SK-N-SH (cell line): ENCODE measurements at places on chromosomes 6 and 20. TPM values are rescaled to one million over a fixed set of nuclear protein-coding genes. Genes with fewer than 3 reads are reported as not detected.

DNA sequence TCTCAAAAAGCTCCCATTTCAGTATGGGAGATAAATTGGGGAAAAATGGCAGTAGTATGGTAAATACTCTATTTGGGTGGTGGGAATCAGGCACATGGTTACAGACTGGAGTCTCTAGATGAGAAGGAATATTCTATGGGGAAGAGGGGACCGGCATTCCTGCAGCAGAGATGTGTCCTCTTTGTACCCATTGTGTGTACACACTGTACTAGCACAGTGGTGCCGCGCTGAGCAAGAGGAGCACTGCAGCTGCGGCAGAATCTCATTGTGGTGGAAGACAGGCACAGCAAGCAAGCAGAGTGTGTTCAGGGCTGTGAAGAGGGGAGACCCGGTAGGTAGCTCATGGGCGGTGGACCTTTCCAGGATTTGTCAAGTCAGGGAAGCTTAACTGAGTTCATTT, 13.0 kb downstream of the AFDN start:
- DNase-seq: no peak
- no peaks in the 10 kb centered on the region for H3K27me3 ChIP-seq
- no peaks in the 10 kb centered on the region; the same call in 1 of the 2 replicates for H3K4me1 ChIP-seq
- H3K27ac ChIP-seq: no peak overlapping the region
- no peak overlapping the region for H3K4me3 ChIP-seq

- no peak for DNase-seq
- H3K4me1 ChIP-seq: no peaks in the 10 kb centered on the region
- H3K27ac ChIP-seq: no peak overlapping the region
- no peaks in the 10 kb centered on the region; the same call in 1 of the 2 replicates for H3K27me3 ChIP-seq
- no peak overlapping the region for H3K4me3 ChIP-seq
- H3K36me3 ChIP-seq: no peaks in the 10 kb centered on the region
Observed at GRCh38 chr6:137286916-137287315, 67.7 kb upstream of the IFNGR1 start.

GRCh38 chr20:63641146-63641791, 12.0 kb downstream of the STMN3 start:
- DNase-seq: no peak
- H3K4me1 ChIP-seq: peaks cover 13% of the 10 kb centered on the region; the same call in 1 of the 2 replicates
- no peak overlapping the region for H3K4me3 ChIP-seq
- no peak overlapping the region; the same call in 1 of the 2 replicates for H3K27ac ChIP-seq
- H3K27me3 ChIP-seq: no peaks in the 10 kb centered on the region

DNA sequence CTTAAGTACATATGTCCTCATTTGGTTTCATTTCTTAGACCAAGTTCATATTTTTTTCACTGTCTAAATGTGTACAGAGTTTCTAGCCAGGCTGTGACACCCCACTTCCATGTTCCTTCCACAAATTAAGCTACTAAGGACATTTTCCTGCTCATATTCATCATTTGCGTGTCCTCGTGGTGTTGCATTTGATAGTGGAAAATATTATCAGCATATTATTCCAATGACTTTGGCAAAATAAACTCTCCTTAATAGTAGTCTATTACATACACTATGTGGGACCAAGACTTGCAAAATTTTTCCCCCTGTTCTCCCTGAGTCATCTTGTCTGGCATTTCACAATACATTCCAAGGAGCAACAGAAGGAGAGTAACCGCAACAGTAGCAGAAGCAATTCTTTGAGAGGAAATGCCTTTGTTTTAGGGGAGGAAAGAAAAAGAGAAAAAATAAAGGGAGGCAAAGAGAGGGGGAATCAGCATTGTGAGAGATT, 599.2 kb downstream of the COL12A1 start:
- 0 out of 2 replicates have a peak, but pooled peaks cover 3% of the 10 kb centered on the region for H3K4me1 ChIP-seq
- H3K4me3 ChIP-seq: no peak overlapping the region
- H3K36me3 ChIP-seq: no peaks in the 10 kb centered on the region
- H3K27me3 ChIP-seq: peaks cover 5% of the 10 kb centered on the region; the same call in 1 of the 2 replicates

DNA sequence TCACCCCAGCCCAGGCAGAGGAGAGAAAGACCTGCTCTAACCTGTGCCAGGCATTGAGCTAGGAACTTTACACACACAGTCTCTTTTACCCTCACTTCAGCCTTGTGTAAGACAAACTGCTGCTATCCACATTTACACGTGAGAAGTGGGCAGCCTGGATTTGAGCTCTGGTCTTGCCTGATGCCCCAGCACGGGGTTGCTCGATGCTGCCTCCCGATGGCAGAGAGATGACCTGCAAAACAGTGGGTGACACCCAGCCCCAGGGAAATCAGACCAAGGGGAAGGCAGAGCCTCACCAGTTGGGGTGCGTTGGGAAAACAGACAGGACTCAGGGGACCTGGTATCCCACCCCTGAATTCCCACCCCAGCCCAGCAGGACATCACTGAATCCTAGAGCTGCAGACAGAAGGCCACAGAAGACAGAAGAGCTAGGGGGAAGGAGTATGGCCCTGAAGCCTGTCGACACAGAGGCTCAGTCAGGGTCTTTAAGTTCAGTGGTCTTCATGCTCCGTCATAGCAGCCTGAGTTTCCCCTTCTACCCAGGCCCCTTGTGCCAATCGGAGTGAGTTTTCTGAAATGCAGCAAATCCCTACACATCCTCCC, 990 bp downstream of the BPI start:
- H3K27me3 ChIP-seq: no peaks in the 10 kb centered on the region
- no peaks in the 10 kb centered on the region for H3K36me3 ChIP-seq
- H3K4me1 ChIP-seq: peaks cover 4% of the 10 kb centered on the region; the same call in 1 of the 2 replicates
- no peak overlapping the region for H3K27ac ChIP-seq

DNA sequence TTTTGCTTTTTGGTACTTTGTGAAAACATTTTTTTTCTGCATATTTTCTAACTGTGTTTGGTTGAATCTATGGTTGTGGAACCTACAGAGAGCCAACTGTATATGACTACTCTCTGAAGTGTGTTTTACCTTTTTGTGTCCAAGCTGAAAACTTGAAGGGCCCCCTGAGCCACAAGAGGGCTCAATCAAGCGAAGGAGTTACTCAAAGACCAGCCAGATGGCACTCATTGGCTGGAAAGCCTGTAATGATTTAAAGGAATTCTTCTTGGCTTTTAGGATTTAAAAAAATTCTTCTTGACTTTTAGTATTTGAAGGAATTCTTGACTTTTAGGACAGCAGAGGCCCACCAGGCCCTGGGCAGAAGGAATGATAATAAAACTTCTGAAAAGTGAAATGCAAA, 27.0 kb upstream of the ECI2 start:
- H3K4me1 ChIP-seq: no peaks in the 10 kb centered on the region
- no peak overlapping the region for H3K27ac ChIP-seq

GRCh38 chr20:22466447-22467171, 117.8 kb downstream of the FOXA2 start:
- H3K27ac ChIP-seq: no peak overlapping the region
- H3K27me3 ChIP-seq: peaks cover 15% of the 10 kb centered on the region; the same call in 1 of the 2 replicates

- peaks cover 49% of the 10 kb centered on the region for H3K36me3 ChIP-seq
- no peaks in the 10 kb centered on the region for H3K27me3 ChIP-seq
- H3K27ac ChIP-seq: no peak overlapping the region
Observed at GRCh38 chr6:43217351-43217750, 11.9 kb downstream of the DNPH1 start.

DNA sequence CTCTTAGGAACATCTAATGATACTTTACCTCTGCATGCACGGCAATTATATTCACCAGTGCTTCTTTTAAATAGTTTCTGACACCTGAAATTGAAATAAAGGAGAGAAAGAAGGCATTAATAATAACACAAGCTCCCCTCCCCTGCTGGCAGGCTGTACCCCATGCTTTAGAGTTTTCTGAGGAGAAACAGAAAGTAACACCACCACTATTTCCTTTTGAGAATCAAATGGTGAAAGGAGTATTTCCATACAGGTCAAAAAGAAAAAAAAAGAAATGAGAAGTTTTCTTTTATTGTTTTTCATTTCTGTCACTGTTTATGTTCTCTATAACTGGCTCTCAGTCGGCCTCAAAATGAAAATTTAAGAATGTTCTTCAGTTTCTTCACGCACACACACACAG, 108.1 kb downstream of the IRF4 start:
- peaks cover 16% of the 10 kb centered on the region for H3K36me3 ChIP-seq
- no peak for DNase-seq
- no peak overlapping the region for H3K27ac ChIP-seq
- H3K27me3 ChIP-seq: no peaks in the 10 kb centered on the region
- no peaks in the 10 kb centered on the region for H3K4me1 ChIP-seq
- no peak overlapping the region for H3K4me3 ChIP-seq

The ZSWIM3 gene
- 2.3 and 2.9 TPM in 2 replicates for polyA plus RNA-seq

DNA sequence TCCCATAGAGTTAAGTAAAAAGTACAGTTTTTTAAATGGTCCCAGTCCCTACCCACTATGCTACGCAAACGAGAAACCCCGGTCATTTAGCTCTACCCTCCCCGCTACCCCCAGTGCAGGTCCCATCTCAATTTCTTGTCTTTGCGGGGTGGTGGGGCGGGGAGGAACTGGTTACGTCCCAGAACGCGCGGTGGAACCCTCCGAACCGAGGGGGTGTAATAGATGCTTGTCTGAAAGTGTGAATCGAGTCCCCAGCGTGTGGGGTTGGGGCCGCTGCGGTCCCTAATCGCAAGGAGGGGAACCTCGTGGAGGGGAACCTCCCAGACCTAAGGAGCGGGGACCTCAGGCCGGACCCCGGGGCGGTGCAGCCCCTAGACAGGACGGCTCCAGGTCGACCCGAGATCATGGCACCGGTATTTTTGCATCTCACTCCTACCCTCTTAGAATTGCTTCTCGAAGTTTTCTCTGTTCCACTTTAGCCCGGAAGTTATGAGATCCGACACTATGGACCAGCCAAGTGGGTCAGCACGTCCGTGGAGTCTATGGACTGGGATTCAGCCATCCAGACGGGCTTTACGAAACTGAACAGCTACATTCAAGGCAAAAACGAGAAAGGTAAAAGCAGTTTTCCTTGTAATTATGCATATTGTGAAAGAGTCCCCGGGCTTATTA, 779 bp downstream of the HEBP2 start:
- peak overlapping the region; percentile 74 for H3K4me3 ChIP-seq
- peaks cover 2% of the 10 kb centered on the region; the same call in 1 of the 2 replicates for H3K36me3 ChIP-seq
- no peak for DNase-seq
- H3K27ac ChIP-seq: no peak overlapping the region; the same call in 1 of the 2 replicates

- no peak overlapping the region for H3K4me3 ChIP-seq
- no peaks in the 10 kb centered on the region for H3K36me3 ChIP-seq
- DNase-seq: no peak
- H3K27ac ChIP-seq: no peak overlapping the region
- no peaks in the 10 kb centered on the region for H3K27me3 ChIP-seq
Observed at GRCh38 chr20:40280616-40281015, 408.4 kb downstream of the MAFB start.

GRCh38 chr6:105136431-105137350, 43.1 kb downstream of the POPDC3 start:
- peaks cover 8% of the 10 kb centered on the region for H3K4me1 ChIP-seq
- peak; percentile 97 for DNase-seq
- peak overlapping the region; percentile 82 for H3K27ac ChIP-seq

DNA sequence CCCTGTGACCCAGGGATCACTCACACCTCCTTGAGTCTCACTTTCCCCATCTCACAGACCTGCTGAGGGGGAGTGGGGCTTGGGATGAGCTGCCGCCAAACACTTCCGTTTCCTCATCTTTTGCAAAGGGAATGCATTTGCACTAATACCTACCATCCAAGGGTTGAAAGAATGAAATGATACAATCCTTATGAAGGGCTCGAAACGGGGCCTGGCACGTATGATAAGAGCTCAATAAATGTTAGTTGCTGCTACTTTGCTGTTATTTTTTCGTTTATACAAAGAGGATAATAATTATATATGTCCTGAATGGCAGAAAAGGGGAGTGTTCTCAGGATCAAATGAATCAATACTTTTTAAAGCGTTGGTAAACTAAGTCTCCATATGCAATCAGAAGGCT, 6.1 kb upstream of the TFAP2D start:
- no peak for DNase-seq
- H3K36me3 ChIP-seq: no peaks in the 10 kb centered on the region
- H3K4me3 ChIP-seq: no peak overlapping the region
- H3K4me1 ChIP-seq: no peaks in the 10 kb centered on the region
- no peaks in the 10 kb centered on the region for H3K27me3 ChIP-seq

DNA sequence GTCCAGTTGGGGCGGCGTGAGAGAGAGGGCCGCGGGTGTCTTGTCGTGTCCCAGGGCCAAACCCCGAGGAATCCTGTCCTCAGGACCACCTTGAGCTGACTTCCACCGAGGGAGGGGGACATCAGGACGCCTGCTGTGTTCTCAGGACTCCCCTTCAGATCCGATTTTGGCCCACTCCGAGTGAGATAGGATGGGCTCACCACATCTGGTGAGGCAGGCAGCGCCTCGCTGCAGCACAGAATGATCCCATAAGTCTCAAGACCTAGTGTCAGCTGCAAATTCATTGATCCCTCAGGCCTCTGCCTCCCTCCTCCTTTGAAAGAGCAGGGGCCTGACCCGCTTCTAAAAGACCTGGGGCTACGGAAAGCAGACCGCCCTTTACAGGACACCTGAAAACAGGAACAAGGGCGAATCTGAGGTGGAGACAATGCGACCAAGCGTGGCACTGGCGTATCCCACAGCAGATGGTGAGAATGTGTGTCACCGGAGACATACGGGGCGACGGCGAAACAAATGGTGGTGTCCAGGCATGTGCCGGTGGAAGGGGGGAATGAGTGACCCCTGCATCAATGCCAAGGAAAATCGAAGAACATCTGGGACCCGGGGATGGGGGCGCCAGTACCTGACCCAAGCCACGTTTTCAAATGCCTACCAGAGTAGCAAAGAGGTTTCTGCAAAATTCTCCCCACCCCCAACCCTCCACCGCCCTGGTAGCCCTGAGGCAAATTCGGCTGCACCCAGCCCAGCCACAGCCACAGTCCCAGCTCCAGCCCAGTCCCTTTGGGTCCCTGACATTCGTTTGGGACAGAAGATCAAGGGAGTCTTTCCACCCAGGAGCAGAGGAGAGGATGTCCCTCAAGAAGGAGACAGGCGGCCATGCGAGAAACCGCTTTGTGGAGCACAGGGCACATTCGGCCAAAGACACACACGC, 162.1 kb upstream of the ZNF337 start:
- no peaks in the 10 kb centered on the region for H3K4me1 ChIP-seq
- no peak overlapping the region for H3K27ac ChIP-seq
- H3K4me3 ChIP-seq: no peak overlapping the region
- no peaks in the 10 kb centered on the region for H3K36me3 ChIP-seq

DNA sequence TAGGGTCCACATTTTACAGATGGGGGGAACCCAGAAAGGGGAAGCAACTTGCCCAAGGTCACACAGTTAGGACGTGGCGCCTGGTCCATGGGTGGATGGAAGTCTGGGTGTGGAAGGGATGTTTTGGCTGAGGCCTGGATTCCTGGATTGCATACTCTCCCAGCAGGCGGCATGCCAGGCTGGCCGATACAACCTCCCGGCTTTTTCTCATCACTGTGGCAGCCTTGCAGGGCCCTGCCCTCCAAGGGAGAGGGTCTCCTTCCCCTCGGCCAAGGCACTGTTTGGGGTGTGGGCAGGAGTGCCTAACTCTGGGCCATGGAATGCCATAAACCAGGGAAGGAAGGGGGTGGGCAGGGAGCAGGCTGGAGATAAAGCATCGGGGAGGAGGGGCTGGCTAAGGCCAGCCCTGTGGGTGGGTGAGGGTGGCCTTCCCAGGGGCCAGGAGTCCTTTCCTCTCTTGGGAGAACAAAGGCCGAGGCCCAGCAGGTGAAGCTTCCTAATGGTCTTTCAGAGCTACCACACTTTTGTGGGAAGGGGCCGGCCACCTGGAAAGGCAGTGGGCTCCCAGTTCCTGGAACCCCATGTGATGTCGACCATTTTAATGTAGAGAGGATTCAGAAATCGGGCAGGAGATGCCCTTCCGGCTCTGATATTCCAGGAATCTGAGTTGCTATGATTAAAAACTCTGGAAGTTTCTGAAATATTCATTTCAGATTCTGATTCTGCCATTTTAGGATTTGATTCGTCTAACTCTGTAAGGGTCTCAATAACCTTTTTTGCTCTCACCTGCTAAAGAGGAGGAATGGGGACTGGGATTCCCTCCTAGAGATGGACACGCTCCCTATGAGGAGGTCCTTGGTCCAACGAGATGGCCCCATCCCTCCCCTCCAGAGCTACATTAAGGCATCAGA, 4.2 kb downstream of the FOXS1 start:
- H3K4me3 ChIP-seq: no peak overlapping the region
- no peaks in the 10 kb centered on the region for H3K36me3 ChIP-seq
- no peak for DNase-seq
- peaks cover 57% of the 10 kb centered on the region for H3K4me1 ChIP-seq
- H3K27me3 ChIP-seq: no peaks in the 10 kb centered on the region
